ENCODE measurements at places on chromosomes 1 and 21.

GRCh38 chr1:94303005-94303404, 65.6 kb upstream of the ARHGAP29 start:
- no peak for DNase-seq

- no peak for DNase-seq
Observed at GRCh38 chr21:31446226-31446855, 102.3 kb upstream of the TIAM1 start.

DNA sequence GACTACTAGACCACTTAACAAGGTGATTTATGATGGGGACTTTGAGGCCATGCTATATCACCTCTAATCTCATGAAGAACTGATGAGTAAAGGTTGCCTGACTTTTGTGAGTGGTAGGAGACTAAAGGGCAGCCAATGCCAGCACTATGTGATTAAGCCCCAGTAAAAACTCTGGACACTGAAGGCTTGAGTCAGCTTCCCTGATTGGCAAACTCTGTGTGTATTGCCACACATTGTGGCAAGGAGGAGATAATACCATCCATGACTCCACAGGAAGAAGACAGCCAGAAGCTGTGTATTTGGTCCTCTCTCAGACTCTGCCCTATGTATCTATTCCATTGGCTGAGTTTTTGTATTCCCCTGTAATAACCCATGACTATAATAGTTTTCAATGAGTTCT, 413.3 kb upstream of the ZRANB2 start:
- DNase-seq, result no peak

DNA sequence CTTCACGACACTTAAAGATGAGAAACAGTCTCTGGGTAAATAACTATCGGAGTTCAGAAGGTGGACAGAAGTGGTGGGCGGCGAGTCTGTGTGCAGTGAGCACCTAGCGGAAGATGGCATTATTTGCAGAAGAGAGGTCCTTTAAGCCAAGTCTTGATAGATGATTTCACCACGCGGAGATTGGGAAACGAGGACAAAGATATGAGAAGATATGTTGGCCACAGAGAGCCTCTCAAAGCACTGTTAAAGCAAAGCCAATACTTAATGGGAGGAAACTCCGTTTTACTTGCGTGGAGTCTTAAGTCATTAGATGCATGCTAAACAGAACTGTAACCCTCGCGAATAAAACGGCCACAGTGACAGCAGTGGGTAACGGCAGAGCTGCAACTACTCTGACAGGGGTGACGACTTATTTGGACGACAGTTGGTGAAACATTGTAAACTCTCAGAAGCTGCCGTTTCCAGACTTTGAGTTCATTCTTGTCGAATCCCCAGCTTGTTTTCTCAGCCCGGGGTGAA, 577 bp upstream of the CEP350 start:
- no peak for DNase-seq

DNA sequence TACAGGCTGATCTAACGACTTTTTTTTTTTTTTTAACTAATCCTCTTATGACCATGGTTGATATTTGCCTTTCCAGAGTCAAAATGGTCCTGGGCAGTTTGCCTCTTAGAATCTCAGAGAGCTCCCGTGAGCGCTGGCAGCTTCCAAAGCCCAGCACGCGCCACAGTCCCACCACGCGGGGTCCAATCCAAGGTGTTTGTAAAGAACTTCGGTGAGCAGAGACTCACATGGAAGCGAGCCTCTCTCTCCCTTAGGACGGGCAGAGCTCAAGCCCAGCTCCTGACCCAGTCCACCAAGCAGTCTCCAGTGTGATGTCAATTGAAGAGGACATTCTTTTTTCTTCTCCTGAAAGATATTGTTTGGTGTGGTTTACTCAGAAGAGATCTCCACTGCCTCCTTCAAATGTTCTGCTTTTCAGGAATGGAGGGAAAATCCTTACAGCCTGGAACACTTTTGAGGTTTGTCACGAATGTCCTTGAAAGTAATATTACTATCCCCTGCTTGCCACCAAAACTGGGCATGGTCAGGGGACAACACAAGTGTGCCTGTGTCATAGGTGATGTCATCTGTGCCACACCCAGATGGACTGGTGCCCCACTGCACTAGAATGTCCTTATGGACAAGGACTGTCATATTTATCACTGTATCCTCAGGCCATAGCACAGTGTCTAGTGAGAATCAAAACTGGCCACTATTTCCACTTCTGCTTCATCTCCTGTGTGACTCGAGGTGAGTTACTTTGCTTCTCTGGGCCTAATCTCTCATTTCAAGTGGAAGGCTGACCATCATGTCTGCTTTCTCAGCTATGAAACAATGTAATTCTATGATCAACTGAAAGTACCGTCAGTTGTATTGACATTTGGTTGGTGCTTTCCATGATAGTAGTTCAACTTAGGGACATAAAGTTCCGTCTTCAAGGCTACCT, 97.4 kb upstream of the EDEM3 start:
- DNase-seq, result no peak

- DNase-seq, result no peak
Observed at GRCh38 chr1:8061673-8062386, 35.7 kb upstream of the ERRFI1 start.

DNA sequence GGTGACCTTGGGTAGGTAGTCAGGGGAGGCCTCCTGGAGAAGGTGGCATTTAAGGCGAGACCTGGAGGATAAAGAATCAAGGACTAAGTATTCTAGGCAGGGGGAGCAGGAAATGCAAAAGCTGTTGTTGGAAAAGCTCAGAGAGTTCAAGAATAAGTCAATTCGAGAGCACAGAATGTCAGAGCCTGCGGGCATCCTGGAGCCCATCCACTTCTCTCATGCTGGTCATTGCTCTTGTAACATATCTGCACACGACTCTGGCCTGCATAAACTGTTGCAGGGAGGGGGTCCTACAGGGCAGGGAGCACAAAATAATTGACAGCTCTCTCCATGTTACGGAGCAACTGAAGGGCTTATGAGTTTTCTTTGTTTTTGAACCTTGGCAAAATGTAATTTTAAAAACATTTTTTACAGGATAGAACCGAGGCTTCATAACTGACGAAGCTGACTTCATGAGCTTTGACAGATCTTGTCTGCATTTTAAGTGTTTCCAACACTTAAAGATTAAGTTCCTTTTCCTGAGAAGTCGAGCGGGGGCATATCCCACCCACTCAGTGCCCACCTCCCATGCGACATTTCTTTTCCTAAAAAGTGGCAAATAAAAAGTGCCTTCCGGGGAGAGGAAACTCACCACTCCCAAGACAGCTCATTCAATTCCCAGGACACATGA, 4.2 kb downstream of the PLA2G5 start:
- DNase-seq, result no peak

DNA sequence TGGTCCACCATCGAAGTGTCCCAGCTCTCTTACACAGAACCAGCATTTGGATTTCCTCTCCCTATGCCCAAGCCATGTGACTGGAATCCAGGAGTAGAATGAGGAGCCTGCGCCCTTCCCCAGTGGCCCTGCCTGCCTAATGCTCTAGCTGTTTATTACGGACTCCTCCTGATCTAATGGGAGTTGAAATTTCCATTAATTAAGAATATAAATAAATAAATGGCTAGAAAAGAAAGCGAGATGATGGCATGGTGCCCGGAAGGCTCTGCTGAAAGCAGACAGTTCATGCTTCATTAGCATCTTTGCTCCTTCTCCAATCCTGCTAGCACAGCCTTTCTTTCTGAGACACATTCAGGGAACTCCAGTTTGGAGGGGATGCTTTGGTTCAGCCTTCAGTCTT, 216.2 kb downstream of the SEC16B start:
- peak; percentile 38 for DNase-seq

GRCh38 chr1:52955129-52955970, 28.3 kb downstream of the SCP2 start:
- no peak for DNase-seq

DNA sequence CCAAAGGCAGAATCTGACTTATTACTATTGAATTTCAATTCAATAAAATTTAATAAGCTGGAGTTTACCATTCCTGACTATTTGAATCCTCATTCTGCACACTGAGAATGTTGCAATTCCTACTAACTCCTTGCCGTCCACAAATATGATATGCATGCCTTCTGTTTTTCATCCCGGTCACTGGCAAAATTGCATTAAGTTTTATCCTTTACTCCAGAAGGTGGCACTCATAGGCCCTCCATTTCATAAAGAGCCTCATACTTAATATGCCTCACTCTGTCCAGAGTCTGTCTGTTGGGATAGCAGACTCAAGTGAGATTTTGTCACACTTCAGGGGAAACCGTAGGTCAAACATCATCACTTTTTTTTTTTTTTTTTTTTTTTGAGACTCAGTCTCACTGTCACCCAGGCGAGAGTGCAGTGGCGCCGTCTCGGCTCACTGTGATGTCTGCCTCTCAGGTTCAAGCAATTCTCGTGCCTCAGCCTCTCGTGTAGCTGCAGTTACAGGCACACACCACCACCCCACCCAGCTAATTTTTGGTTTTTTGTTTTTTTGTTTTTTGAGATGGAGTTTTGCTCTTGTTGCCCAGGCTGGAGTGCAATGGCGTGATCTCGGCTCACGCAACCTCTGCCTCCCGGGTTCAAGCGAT, 27.3 kb downstream of the F11R start:
- DNase-seq, result no peak

All from nucleus accumbens (tissue), 56 donors.